Activated naive CD4-positive, alpha-beta T cell treated with Interleukin-2 at 50 U/mL for 16 hours (primary cell): ENCODE measurements at places on chromosomes 12 and 14.

DNA sequence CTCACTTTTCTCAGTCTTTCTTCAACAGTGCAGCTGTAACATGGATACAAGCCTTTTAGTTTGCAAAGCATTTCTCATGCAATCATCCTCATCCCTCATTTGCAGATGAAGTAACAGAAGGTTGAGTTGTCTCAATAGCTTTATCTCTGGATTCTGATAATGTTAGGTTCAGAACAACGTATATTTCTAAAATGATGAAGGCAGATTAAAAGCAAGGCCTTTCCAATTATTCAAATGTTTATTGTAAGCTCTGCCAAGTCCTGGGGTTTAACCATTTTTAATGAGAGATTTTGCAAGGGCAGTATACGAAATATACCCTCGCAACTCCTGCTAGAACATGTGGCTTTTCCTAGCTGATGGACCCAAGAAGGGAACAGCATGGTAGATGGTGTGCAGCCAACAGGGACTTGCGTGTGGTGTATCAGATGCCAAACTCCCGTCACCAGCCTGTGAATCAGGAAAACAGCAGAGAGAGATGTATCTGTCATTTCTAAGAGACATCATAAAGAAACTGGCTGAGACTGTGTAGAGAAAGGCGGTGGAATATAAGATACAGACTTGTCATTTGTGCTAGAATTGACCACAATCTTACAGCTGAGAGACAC lies 319.7 kb downstream of the MED13L start:
- no peak for DNase-seq

- no peak for DNase-seq
These were observed 35.2 kb downstream of the PRIMA1 start for GRCh38 chr14:93752980-93753561.

GRCh38 chr14:72577521-72577920 lies 316.4 kb downstream of the DPF3 start:
- DNase-seq = no peak

DNA sequence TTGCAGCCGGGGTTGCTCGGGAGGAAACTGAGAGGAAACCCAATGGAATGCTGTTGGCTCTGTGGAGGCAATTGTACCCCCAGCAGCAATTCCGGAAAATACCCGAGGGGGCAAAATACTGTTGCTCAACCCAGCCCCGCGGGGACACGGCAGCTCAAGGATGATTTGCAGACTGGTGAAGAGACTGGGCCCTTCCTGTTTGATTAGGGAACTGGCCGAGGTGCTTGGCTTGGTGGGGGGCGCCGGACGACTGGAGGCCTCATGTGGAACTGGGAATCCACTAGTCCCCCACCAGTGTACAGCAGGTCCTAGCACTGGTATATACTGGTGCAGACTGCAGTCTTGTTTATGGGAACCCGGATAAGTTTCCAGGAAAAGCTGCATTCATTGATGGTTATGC lies 10.3 kb upstream of the RNASE12 start:
- DNase-seq = no peak

DNA sequence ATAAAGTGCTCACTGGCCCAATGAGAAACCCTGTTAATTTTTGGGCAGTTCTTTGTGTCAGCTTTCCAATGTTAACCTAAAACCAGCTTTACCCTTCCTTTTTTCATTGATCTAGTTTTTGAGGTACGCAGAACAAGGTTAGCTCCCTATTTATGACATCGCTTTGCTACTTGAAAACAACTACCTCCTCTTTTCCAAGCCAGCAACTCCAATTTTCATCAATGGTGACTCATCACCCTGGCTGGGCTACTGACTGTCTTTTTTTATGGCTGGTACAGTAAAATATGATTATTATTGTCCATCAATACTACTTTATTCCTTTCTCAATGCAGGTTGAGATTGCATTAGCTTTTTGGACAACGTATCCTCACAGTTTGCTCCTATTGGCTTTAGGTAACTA lies 22.5 kb upstream of the AKAP6 start:
- DNase-seq = no peak

DNA sequence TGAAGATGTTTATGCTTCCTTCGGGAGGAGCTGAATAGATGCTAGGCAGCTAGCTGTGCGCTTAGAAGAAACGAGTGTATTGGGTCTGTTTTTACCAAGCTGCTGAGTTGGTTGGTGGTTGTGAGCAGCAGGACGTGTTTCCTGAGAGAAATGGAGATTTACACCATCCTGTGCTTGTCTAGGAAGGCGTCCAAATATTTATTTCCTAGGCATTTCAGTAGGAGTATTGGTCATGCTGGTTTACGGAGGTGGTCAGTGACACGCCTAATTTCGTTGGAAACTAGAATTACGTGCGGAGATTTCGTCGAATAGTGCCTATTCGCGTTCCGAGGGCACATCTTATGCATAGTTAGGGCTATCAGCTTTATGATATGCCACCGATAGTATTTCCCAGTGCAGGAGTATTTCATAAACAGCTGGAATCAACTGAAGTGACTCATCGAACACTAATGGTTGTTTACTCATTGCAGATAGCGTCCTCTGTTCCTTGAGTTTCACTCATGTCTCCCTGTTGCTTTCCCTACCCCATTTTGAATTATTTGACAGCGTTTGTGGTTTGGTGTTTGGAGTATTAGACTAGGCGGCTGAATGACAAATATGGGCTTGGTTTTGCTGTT lies 780 bp downstream of the TBC1D15 start:
- DNase-seq = no peak

GRCh38 chr12:109064143-109064542 lies 11.8 kb downstream of the USP30 start:
- DNase-seq = no peak
